ENCODE measurements at places on chromosomes 5 and 9.

DNA sequence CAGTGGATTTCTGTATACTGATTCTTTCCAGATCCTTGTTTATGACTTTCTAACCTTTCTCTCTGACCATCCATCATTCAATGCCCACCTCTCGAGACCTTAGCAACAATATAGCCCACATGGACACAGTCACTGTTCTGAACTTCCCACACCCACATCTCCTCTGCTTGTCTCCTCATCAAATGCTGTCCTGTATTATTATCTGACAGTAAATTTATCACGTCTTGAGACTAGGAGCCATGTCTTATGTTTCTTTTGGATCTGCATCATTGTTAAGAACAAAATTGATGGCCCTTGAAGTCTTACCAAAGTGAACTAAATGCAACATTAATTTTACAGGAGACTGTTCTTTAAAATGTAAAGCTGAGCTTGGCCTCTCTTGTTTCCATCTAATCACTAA, 495.4 kb upstream of the KLF4 start:
- no peak for DNase-seq

GRCh38 chr5:95620870-95621838, 1.3 kb downstream of the GPR150 start:
- peak; percentile 58 for DNase-seq

- DNase-seq: no peak
Observed at GRCh38 chr5:144249755-144250464, 79.2 kb downstream of the KCTD16 start.

DNA sequence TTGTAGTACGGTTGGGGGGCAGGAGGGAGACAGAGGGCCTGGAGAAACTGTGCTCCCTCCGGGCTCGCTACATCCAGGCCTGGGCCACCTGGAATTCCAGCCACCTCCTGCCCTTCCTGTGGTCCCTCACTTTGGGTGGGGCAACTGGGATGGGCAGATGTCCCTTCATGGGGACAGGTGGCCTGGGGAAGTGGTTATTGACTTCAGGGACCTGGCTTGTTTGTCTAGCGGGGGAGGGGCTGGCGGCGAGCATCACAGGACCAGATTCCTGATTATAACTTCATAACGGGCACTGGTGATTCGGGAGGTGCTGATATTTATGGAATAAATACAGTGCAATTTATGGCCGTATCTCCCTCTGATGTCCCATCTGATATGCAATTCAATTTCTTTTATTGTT, 20.1 kb upstream of the LAMC3 start:
- no peak for DNase-seq

Data from activated T-cell treated with anti-CD3 and anti-CD28 coated beads, Interleukin-2, amount 50 U/mL, for 72 hours (primary cell).